ENCODE measurements at places on chromosomes 5 and 9.

GRCh38 chr9:69147041-69147834, 26.8 kb upstream of the TJP2 start:
- no peak for DNase-seq

DNA sequence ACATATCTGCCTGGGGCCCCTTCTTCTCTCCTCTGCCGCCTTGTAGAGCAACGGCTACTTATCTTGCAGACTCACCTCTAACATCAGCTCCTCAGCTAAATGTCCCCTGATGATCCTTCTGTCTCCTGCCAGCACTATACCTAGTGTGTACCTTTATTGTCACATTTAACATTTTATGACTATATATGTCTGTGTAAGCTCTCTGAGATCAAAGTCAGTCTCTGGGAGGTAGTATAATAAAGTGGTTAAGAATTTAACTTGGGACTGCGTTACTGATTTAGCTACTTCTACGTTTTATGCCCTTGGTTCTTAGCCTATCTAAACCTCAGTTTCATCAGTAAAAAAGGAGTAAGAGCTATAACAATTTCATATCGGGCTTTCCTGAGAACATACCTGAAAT, 2.2 kb downstream of the TMED7 start:
- DNase-seq: no peak

DNA sequence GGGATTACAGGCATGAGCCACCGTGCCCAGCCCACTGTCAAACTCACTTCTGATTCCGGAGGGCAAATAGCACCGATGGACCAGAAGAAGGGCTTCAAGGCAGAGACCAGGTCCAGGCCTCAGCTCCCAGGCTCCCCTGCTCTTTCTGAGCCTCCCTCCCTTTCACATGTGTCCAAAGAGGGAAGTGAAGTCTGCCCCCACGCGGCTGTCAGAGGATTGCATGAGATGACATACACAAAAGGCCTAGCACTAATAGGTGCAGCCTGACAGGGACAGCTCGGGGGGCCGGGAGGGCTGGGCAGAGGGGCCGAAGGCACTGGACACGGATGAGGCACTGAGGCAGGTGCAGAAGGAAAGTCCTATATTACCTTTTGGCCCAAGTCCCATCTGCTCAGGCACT, 16.1 kb downstream of the FBP1 start:
- DNase-seq: no peak

DNA sequence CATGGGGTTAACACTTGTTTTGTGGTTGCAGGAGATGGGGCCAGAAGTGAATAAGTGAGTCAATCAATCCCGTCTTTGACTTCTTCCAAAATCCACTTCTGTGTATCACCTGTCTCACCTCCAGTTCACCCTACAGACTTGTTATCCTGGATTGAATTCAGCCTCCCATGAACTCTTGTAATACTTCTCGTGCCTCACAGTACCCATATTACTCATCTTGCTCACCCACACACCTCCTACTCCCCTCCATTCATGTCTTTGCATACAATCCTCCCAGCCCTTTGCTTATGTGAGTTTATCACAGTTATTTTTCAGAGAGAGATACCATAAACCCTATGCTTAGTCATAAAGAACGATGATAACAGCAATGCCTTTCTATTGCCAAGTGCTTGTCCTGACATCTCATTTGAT, 52.9 kb upstream of the PAPPA start:
- no peak for DNase-seq

DNA sequence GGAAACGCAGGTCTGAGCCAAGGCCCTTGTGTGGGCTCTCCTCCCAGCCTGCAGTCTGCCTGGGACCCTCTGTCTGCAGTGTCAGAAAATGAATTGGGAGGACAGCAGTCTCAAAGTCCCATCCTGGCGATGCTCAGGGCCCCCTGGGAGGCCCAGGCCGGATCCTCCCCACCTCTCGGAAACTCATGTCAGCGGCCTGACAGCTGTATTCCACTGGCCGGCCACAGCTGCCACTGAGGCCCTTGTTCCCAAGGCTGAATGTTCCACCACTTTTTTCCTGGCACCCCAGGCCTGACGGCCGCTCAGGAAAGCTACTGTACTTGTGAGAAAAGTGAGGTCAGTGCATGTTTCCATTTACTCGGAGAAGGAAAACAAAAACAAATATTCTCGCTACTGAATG, 180.0 kb downstream of the FGF18 start:
- no peak for DNase-seq

GRCh38 chr5:165139721-165140120, 1634.3 kb downstream of the MAT2B start:
- DNase-seq: no peak

DNA sequence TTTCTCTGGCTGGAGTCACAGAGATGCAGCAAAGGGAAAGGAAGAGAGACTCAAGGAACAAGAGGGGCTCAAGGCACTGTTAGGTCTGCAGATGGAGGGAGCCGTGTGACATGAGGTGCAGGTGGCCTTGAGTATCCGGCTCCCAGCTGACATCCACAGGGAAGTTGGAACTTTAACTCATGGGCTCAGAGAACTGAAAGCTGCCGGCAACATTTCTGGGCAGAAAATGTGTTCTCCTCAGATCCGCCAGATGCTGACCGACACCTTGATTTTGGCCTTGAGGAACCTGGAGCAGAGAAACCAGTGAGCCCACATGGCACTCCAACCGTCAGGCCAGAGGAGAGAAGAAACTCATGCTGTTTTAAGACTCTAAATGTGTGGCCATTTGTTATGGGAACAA, 258.1 kb upstream of the IRX2 start:
- DNase-seq: no peak
